CD4-positive, alpha-beta T cell treated with Interleukin-2 at 100 ng/mL for 4 hours (primary cell): ENCODE measurements at places on chromosomes 3 and 15.
A peak's percentile ranks its signal among the peaks of the same experiment; 100 is the strongest.

GRCh38 chr3:35862057-35862456 lies 222.7 kb downstream of the ARPP21 start:
- DNase-seq = no peak

DNA sequence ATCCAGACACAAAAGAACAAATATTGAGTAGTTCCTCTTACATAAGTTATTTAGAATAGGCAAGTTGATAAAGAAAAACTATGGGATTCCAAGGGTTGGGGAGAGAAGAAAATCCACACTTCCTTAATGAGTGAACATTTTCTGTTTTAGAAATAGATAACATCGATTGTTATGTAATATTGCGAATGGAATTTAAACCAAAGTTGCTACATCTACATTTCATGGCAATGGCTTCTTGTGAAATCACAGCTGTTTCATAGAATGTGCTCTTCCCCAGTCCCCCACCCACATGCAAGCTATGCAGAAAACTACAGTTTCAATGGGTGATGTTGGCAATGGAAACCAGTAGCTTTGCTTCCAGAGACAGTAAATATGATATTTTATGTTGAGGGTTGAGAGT lies 1639.5 kb downstream of the SI start:
- no peak for DNase-seq

DNA sequence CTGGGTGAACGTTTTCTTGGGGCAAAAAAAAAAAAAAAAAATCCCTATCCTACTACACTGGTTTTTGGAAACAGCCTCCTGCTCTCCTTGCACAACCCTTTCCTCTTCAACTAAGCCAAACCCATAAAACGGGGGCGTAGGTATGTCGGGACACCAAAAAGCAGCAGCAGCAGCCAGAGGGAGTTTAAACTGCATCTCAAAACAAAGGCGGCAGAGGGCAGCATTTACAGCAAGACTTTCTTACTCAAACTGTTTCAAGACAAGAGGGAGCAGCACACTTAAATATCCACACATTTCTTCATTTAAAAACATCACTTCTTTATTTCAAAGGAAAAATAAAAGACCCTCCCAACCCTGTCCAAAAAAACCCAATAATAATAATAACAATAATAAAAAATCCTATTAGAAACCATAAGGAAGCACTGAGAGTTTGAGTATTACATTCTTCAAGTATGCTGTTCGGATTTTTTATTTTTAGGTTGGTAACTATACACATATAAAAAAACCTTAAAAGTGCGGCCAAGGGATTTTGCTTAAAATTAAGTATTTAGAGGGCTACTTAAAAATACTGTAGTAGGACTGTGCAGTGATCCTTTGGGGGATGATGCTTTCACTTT lies 43.9 kb upstream of the PLXND1 start:
- peak; percentile 49 for DNase-seq

DNA sequence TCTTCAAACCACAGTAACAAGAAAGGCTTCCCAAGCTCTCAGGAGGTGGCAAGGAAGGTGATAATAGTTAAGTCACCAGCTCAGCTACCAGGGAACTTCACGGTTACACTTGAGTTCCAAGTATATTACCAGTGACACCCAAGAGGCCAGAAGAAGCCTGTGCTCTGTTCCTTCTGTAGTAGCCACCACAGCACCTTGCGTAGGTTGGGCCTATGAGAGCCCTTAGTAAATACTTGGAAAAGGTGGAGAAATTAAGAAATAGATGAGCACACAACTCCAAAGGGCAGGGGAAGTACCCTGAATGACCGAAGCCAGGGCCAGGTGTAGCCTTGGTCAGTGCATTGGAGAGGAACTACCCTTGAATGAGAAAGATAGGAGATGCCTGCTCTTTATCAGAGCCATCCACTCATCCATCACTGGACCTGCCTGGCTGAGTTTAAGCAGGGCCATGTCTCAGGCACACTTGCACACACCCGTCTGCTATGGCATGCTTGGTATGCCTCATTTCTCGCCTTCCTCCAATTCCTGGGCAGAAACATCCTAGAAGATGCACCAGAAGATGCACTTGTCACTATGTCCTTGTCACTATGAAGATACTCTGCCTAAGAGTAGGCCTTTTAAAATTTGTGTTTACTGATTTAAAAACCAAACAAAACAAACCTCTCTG lies 32.6 kb upstream of the NDUFB4 start:
- no peak for DNase-seq

- DNase-seq = no peak
Measured at GRCh38 chr3:62805106-62805505, 70.1 kb downstream of the CADPS start.

- no peak for DNase-seq
Measured at GRCh38 chr15:34851751-34852150, 56.4 kb upstream of the ACTC1 start.

- no peak for DNase-seq
Measured at GRCh38 chr15:24899795-24900194, 55.0 kb upstream of the SNRPN start.

DNA sequence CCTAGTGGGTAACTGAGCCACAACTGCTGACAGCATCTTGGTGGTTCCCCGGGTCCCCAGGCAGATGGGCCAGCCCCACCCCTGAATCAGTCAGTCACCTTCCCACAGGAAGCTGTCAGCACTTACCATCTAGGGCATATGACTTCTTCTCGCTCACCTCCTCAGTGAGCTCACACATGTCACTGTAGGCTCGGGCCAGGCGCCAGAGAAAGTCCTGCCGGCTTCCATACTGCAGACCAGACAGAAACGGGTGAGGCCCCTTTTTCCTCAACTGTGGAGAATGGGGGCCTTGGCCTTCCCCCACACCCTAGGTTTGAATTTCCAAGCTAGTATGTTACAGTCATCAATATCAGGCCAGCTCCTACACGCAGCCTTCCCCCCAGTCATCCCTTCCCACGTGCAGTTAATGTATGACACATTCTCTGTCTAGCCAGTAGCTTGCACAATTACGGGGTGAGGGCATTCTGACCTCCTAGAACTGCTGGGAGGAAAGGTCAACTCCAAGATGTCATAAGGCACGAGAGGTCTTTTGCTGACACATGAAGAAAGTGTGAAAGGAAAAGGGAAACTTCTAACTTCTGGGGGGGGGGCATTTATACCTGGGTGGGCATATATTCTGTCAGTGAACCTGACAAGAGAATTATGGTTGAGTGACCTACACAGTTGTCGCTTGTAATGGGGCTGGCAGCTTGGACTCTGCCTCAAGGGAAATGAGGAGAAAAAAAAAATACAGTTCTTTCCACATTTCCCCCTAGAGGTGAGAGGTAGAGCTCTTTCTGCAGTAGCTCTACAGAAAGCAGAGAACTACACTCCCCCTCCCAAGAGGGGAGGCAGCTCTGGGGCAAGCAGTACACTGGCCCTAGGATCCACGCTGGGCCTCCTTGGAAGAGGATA lies 10.9 kb downstream of the RMDN3 start:
- peak; percentile 79 for DNase-seq

DNA sequence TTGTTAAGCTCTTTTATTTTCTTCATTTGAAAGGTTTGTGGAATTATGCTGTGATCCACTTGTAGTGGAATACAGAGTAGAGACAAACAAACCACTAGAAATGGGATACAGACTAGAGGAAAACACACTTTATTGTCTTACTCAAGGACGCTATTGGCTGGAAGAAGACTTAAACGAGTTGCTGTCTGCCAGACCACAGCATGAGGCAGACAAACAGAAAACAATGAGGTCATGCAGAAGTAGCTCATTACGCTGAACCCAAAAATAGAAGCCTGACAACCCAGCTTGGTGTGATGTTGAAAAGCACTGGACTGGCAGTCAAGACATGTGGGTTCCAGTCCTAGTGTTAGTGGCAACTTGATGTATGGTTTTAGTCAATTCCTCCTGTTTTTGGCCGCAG lies 62.4 kb upstream of the P3H2 start:
- no peak for DNase-seq

GRCh38 chr3:180421221-180421620 lies 180.7 kb upstream of the TTC14 start:
- no peak for DNase-seq

- no peak for DNase-seq
Measured at GRCh38 chr15:83068054-83068453, 1.0 kb upstream of the BTBD1 start.

GRCh38 chr3:188946351-188947240 lies 225.2 kb upstream of the TPRG1 start:
- DNase-seq = no peak

DNA sequence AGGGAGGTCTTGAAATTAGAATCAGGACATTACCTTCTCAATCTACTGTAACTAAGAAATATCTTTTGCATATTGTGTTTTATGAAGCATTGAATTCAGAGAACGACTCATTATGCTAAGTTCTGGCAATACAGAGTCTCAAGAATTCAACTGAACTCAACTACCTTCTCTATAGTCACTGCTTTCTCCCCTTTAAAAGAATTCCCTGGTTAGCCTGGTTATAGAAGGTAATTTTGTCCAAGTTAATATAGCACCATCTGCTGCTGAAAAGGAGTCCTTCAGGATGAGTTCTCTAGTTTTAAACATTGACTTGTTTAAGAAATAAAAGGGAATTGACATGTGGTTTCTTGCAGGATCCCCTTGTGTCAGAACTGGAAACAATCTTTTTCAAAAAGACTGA lies 60.2 kb downstream of the IL16 start:
- no peak for DNase-seq

- DNase-seq = no peak
Measured at GRCh38 chr3:172708921-172709773, 1.7 kb downstream of the NCEH1 start.

GRCh38 chr15:34023907-34024306 lies 15.1 kb downstream of the AVEN start:
- DNase-seq = no peak

DNA sequence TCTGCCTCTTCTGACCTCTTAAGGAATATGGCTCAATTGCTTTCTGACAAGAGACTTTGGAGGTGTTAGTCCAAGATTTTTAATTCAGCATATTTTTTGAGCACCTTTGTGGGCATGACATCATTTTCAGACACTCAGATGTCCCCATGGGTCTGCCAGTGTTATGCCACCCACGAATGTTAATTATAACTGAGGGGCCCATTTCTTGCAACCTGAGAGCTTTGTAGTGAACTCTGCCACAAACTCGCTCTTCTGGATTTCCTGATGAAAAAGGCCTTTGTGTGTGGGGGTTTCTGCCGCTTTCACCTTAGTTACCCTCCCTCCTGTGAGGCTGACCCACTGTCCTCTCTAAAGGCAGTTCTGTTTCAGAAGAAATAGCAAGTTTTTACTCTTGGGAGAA lies 64.5 kb upstream of the CCR4 start:
- no peak for DNase-seq

DNA sequence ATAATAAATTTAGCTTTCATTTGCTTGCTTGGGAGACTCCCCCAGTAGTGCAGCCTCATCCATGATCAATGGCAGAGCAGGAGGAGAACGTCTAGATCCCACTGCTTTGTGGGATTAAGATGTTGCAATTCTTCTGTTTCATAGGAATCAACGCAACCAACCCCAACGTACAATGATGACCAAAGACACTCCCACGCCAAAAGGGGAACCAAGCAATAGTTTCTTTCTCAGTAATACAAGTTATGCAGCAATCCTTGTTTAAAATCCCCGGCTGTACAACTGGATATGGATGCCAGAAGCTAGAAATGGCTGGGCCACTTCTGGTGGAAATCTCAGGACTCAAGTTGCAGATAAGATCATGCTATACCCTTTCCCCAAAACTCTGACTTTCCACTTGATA lies 411.2 kb downstream of the VPS13C start:
- no peak for DNase-seq

GRCh38 chr15:77493324-77493907 lies 72.7 kb downstream of the HMG20A start:
- no peak for DNase-seq

DNA sequence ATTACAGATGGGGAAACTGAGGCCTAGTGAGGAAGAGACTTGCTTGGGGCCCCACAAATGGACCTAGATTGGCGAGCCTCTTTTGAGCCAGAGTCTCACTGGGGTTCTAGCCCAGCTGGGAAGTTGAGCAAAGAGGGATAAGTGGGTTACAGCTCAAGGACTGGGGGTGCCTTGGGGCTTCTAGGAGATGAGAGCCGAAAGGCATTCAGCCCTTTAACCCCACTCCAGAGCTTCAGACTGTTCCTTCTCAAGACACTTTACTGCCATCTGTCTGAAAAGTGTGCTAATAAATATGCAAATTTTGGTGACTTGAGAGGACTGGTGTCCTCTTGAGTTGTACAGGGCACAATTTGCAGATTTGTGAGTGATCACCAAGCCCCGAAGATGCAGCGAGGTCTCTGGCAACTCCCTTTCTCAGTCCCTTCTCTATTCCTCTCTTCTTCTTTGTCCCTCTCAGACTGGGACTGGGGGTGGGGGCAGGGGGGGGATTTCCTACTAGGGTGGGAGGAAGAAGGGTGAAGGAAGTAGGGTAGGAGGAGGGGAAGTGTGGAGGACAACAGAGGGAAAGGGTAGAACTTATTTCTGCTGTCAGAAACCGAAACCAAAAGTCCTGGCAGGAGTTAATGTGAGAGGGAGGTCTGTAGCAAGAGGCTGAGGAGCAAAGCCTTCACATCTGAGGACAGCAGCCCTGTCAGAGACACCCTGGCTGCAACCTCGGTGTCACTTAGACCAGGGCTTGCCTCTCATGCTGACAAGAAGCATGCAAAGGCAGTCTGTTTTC lies 16.2 kb upstream of the ANKDD1A start:
- peak; percentile 68 for DNase-seq

- no peak for DNase-seq
Measured at GRCh38 chr3:2783261-2783660, 326.9 kb downstream of the IL5RA start.

DNA sequence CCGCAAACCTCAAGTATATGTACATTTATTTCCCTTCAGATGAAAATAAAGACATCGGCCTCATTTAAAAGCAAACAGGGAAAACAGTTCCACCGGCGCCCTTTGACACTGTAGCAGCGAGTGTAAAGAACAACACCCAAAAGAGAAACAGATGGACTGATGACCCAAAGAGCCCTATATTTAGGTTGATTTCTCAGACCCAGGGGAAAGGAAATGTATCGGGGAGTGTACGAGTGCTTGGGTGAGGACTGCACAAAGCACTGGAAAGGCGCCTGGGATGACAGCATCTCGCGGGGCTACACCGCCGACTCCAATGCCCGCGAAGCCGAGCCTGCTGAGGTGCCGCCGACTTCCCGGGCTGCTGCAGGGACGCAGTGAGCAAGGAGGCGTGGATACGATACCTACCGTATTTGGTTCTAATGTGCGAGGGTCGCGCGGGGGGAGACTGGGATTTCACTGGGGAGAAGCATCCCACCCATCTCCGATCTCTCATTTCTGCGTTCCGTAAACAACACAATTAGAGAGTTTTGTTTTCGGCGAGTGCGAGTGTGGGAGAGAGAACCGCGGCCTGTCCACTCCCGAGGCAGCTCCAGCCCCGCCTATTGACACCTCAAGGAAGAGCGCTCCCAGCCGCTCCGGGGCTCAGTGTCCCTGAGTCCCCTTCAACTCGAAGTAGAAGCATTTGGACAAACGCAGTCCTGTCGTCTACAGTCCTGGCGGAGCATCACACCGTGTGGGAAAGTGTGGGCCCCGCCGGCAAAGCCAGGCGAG lies 2.0 kb downstream of the MECOM start:
- no peak for DNase-seq

DNA sequence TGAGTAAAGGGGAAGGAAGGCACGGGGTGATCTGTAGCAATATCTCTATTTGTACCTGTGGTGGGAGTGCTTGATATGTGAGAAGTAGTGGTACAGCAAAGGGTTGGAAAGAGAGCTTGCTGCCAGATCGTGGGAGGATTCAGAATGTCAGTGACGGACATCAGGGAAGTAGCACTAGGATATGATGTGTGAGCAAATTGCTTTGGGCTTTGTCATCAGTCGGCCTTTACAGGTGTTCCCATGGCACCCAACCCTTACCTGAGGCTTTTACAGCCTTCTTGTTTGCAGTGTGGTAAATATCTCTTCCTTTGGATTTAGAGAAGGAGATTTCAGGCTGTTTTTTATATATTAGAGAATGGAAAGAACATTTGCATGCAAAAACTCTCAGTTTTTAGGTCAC lies 29.8 kb downstream of the IL1RAP start:
- DNase-seq = no peak
